Activated CD4-positive, CD25-positive, alpha-beta regulatory T cell treated with anti-CD3 and anti-CD28 coated beads, Interleukin-2, amount 50 U/mL, for 72 hours (primary cell): ENCODE measurements at places on chromosomes 6 and 20.

DNA sequence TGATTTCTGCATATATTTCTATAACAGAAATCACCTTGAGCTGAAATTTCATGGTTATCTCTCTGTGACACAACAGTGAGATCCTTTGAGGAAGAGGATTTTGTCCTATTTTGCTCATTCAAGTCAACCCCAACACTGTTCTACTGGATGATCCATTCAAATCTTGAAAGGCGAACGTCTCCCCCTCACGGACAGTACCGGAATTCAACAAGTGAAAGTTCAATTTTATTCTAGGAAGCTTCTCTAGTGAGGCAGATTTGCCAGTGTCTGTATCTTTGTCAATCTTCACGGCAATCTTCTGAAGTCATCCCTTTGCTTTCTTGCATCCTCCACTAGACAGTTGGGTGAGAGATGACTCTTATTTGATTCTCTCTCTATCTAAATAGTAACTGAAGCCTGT lies 91.7 kb upstream of the PDE7B start:
- DNase-seq = no peak

DNA sequence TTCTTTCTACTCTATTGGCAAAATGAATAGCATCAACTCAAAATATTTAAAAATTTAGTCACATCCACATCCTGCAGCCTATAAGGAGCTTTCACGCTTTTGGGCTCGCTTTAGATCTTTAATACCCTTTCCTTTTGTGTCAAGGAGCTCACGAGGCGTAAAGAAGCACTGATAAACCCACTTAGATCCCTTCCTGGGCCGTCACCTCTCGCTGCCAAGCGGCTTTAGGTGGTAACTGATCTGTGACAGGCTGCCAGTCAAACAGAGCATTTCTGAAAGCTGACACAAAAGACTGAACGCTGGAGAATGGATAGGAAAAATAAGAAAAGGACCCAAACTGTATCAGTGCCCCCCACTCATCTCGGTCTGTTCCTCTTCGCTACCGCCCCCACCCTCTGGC lies 385.7 kb upstream of the MMS22L start:
- DNase-seq = no peak

- DNase-seq = no peak
Observed at GRCh38 chr20:33999025-33999649, 5.4 kb downstream of the RALY start.

- no peak for DNase-seq
Observed at GRCh38 chr6:23301556-23301955, 732.2 kb downstream of the HDGFL1 start.

DNA sequence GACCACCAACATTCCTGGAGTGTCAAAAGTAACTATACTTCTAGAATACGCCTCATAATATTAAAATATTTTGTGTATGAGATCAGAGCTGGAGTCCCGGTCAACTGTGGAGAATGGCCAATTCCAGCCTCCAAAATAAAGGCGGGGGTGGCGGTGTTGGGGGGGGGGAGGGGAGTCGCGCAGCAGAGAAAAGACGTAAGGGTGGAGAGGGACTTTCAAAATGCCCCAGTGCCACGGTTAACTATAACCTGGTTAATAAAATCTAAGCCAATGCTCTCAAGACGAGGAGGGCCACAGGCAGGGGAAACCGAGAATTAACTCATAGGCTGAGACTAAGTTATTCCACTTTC lies 1.3 kb downstream of the NUP153 start:
- no peak for DNase-seq
